Caudate nucleus (tissue), 63 donors: ENCODE measurements at places on chromosomes 4 and X.

- no peak for DNase-seq
These were observed 18.4 kb upstream of the SORCS2 start for GRCh38 chr4:7173841-7174449.

- DNase-seq = no peak
These were observed 140.1 kb downstream of the BTC start for GRCh38 chr4:74654230-74654681.

- DNase-seq = no peak
These were observed 447.4 kb upstream of the HS3ST1 start for GRCh38 chr4:11876104-11876503.

DNA sequence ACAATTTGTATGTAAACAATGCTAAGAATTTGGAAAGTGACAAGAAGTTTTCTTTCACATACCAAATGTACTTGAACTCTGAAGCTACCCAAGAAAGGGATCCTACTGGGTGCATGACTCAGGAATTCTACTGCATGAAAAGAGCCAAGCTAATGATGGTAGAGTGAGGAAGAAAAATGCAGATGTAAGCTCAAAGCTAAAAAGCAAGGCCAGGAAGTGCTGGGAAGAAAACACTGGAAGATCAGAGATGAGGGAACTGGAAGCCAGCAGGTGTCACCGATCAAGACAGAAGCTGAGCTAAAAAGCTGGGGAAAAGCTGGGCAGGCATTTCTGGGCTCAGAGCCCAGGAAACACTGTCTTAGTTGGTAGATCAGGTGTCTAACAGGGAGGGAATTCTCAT, 449.1 kb downstream of the NKX6-1 start:
- no peak for DNase-seq

- DNase-seq = peak; percentile 45
These were observed 811 bp downstream of the FLNA start for GRCh38 chrX:154373340-154374306.

GRCh38 chr4:158155656-158156356, 17.0 kb downstream of the GASK1B start:
- DNase-seq = no peak

GRCh38 chr4:110753466-110753865, 130.6 kb upstream of the PITX2 start:
- no peak for DNase-seq

GRCh38 chrX:113954297-113954696, 629.6 kb upstream of the HTR2C start:
- DNase-seq = no peak

DNA sequence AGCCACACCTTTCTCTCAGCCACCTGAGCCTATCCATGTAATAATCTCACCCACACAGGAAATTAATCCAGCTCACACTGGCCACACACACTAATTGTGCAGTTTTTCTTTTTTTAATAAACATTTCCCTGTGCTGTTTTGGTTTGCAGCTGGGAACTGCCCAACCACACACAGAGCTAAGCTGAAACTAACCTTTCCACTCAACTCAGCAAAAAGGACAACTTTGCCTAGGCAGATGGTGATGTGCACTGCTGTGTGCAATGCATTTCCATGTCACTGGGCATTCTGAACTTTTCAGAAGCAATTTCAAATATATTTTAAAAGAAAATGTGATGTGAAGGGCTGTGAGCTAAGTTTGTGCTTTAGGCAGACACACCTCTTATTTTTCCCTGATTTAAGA, 70.0 kb upstream of the TLL1 start:
- no peak for DNase-seq

DNA sequence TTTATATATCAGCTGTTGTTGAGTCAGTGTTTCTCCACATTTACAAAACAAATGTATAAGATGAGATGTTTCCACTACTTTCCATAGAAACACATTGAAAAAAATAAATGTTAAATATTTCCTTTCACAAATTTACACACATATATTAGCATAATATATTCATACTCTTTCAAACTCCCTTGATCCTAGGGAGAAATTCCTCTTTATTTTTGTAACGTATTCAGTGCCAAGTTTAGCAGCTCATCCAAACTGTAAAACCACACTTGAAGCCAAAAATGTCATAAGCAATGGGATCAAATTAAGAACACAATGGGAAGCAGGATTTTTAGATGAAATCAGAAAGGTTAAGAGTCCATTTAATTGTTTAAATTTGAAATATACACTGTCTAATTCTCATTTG, 381.1 kb upstream of the MAD2L1 start:
- no peak for DNase-seq

DNA sequence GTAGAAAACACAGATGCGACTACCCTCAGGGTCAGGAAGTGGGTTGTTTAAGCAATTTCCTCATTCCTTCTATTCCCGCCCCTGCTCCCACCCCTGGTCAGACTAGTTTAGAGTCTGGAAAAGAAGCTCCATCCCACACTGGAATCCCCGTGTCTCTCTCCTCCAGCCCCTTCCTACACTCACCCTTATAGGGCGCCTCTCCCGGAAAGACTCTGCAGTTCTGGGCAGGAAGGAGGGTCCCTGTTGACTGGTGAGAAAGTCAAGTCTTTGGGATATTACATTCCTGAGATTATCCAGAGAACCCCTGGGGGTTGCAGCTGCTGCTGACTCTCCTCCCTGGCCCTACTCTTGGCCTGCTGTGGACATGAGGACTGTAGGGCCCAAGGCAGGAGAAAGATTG, 11.9 kb downstream of the STARD8 start:
- no peak for DNase-seq

DNA sequence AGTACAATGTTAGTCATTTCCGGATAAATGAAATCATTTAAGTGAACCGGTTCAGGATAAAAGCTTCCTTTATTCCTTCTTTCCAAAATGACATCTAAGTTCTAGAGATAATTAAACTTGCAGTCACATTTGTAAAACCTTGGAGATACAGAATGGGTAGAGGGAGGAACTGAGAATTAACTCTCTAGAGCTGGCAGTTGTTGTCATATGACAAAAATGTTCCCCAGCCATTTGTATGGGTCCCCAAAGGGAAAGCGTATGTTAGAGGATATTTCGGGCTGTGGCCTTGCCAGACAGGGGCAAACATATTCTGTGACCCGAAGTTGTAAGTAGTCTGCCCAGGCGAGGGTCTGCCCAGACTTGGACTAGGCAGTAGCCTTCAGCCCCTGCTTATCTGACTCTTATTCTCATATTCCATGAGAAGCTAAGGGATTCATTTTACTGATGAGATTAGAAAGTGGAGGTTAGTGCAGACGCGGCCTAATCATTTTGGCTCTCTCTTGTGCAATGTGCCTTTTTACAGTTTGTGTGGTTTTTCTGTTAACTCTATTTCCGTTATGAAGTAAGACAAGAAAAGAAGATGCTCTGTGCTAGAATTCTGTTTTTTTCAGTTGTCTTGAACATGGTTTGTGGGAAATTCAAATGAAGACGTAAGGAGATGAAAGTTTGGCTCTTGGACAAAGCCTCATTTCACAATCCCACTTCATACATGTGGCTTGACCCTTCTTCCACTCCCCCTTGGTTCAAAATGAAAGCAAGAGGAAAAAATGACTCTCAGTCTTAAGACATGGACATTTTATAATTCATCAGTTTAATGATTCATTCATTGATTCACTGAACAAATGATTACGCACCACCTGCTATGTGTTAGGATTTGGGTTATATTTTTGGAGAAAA, 2394.2 kb upstream of the AGA start:
- no peak for DNase-seq

DNA sequence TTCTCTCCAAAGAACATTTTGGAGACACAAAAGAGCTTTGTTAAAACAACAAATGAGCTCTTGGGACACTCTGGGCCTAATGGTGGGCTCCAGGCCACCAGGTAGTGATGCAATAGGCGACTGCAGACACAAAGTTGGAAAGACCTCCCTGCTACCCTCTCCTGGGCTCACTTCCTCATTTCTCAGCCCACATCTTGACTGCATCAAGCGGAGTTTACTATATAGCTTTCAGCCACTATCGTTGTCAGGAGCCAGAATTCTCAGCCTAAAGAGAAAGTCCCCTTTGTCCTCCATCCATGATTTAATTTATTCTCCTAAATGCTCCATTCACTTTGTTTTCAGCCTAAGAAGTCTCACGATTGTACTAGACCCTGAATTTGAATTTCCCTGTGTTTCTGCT, 114.9 kb downstream of the EFHC2 start:
- DNase-seq = no peak
